ENCODE measurements at places on chromosomes 5 and 9.

GRCh38 chr9:115104908-115105307 lies 13.0 kb downstream of the TNC start:
- DNase-seq, result no peak

DNA sequence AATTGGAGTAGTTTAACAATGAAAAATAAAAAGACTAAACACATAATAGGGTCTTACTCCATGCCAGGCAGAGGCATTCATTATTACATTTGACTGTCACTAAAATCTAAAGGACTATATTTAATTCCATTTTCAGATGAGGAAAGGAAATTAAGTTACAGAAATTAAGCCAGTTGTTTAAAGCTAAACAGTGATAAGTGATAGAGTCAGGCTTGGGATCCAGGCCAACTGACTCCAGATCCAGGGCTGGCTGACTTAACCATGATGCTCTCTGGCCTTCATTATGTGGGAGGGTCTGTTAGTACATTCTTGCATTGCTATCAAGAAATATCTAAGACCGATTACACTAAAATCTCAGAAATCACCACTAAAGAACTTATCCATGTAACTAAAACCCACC lies 107.2 kb downstream of the ARHGEF28 start:
- no peak for DNase-seq

GRCh38 chr5:82360022-82360421 lies 81.9 kb upstream of the RPS23 start:
- no peak for DNase-seq

DNA sequence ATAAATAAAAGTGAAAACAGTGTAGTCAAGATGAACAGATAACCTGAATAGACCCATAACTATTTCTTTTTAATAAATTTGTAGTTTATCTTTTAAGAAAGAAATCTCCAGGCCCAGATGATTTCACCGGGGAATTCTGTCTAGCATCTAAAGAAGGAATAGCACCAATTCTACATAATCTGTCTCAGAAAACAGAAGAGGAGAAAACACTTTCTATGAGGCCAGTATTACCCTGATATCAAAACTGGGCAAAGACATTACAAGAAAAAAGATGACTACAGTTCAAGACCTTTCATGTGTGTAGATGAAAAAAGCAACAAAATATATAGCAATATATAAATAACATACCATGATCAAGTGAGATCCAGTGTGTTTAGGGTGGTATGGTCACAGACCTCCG lies 31.4 kb downstream of the TTC23L start:
- no peak for DNase-seq

- DNase-seq, result no peak
Measured at GRCh38 chr9:133959966-133960567, 32.1 kb downstream of the VAV2 start.

- no peak for DNase-seq
Measured at GRCh38 chr5:100826133-100826532, 76.9 kb downstream of the ST8SIA4 start.

GRCh38 chr5:33299621-33300208 lies 141.1 kb upstream of the TARS1 start:
- DNase-seq, result no peak

- DNase-seq, result no peak
Measured at GRCh38 chr9:85876628-85877027, 64.3 kb upstream of the NAA35 start.

DNA sequence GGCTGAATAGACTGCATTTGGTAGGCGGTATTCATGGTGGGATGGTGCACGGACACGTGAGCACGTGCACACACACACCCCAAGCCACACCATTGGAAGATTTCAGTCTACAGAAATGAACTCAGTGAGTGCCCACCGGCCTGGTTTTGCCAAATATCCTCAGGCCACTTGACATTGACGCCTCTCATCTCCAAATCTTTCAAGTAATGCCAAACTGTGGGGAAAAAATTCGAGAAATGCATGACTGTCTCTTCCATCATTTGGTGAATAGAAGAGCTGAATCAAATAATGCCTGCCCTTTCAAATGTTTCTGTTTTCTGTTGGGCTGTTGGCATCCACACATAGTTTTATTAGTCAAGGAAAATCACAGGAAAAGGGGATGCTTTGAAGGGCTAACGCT lies 182.3 kb upstream of the EFNA5 start:
- DNase-seq, result no peak

- DNase-seq, result no peak
Measured at GRCh38 chr9:128383791-128384190, 12.6 kb downstream of the URM1 start.

- no peak for DNase-seq
Measured at GRCh38 chr9:115080242-115080641, 37.7 kb downstream of the TNC start.
